Cardiac ventricle fibroblast (primary cell): ENCODE measurements at places on chromosomes 7 and 10. TPM values are rescaled to one million over a fixed set of nuclear protein-coding genes. Genes with fewer than 3 reads are reported as not detected.

Gene JCAD
- total RNA-seq = 9.7 and 12.9 TPM in 2 replicates

Gene UNCX
- total RNA-seq = not detected in 2 replicates

Gene LEP
- not detected in 2 replicates for total RNA-seq

Gene SEMA3A
- total RNA-seq = 0.34 and 0.69 TPM in 2 replicates

Gene PWWP2B
- total RNA-seq = 1.9 and 2.4 TPM in 2 replicates

Gene HYAL4
- total RNA-seq = not detected in 2 replicates

Gene TMEM236
- total RNA-seq = 0.06 and 0.15 TPM in 2 replicates

Gene ZNF117
- total RNA-seq = 7.0 and 7.7 TPM in 2 replicates

Gene IL15RA
- total RNA-seq = 12.5 and 13.8 TPM in 2 replicates

Gene H2BK1
- not detected in 2 replicates for total RNA-seq

Gene NRG3
- 0.05 TPM in 1 of 2 replicates, not detected in the other for total RNA-seq

Gene PI4K2A
- 17.5 and 19.1 TPM in 2 replicates for total RNA-seq

Gene UTF1
- total RNA-seq = not detected in 2 replicates

Gene AIMP2
- 41.7 and 53.3 TPM in 2 replicates for total RNA-seq

Gene AKR1C1
- 475 and 603 TPM in 2 replicates for total RNA-seq

Gene RNF32
- total RNA-seq = 1.5 and 1.7 TPM in 2 replicates

Gene OR6B1
- not detected in 2 replicates for total RNA-seq

Gene PDE6C
- not detected in 2 replicates for total RNA-seq

Gene EEPD1
- 5.3 and 5.6 TPM in 2 replicates for total RNA-seq

Gene LBX1
- not detected in 2 replicates for total RNA-seq

Gene HPSE2
- total RNA-seq = not detected in 2 replicates

Gene PBLD
- 4.4 and 5.3 TPM in 2 replicates for total RNA-seq

Gene CDC14C
- total RNA-seq = not detected in 2 replicates

Gene CUZD1
- total RNA-seq = 0.20 and 0.56 TPM in 2 replicates

Gene CLCN1
- not detected in 2 replicates for total RNA-seq

Gene ADAM8
- total RNA-seq = 0.34 and 1.2 TPM in 2 replicates

Gene ASZ1
- total RNA-seq = not detected in 2 replicates

Gene TMEM213
- not detected in 2 replicates for total RNA-seq

Gene INHBA
- 1.5 and 1.9 TPM in 2 replicates for total RNA-seq

Gene MNX1
- total RNA-seq = not detected in 2 replicates

Gene ASAH2
- 0.24 and 0.25 TPM in 2 replicates for total RNA-seq

Gene ZNF488
- 0.06 TPM in 1 of 2 replicates, not detected in the other for total RNA-seq

Gene HABP2
- not detected in 2 replicates for total RNA-seq

Gene C10orf67
- total RNA-seq = not detected in 2 replicates

Gene POMZP3
- total RNA-seq = 1.6 and 2.0 TPM in 2 replicates

Gene CACNA2D1
- 47.1 and 78.8 TPM in 2 replicates for total RNA-seq

Gene PIP4K2A
- 17.7 and 19.5 TPM in 2 replicates for total RNA-seq

Gene SUN3
- total RNA-seq = not detected in 2 replicates

Gene SPAM1
- total RNA-seq = not detected in 2 replicates

Gene LRRD1
- not detected in 2 replicates for total RNA-seq

Gene CYP3A7
- not detected in 2 replicates for total RNA-seq

Gene DRGX
- total RNA-seq = not detected in 2 replicates

Gene TDRD1
- total RNA-seq = 1.2 and 1.7 TPM in 2 replicates

Gene CALML3
- total RNA-seq = not detected in 2 replicates

Gene PCDH15
- total RNA-seq = not detected in 2 replicates

Gene IKZF1
- not detected in 2 replicates for total RNA-seq

Gene PLAC9
- 116 and 174 TPM in 2 replicates for total RNA-seq

Gene ANXA8
- not detected in 2 replicates for total RNA-seq

Gene ADRB1
- 0.06 TPM in 1 of 2 replicates, not detected in the other for total RNA-seq

Gene GSDME
- 12.0 and 14.9 TPM in 2 replicates for total RNA-seq

Gene CPVL
- 6.1 and 6.7 TPM in 2 replicates for total RNA-seq

Gene ICA1
- total RNA-seq = 0.10 TPM in 1 of 2 replicates, not detected in the other

Gene C1QL3
- not detected in 2 replicates for total RNA-seq
